ENCODE measurements at places on chromosomes 1 and 21. TPM values are rescaled to one million over a fixed set of nuclear protein-coding genes. Genes with fewer than 3 reads are reported as not detected.

GRCh38 chr1:156495401-156496140 lies 5.0 kb downstream of the MEF2D start:
- peak; percentile 48 for DNase-seq

DNA sequence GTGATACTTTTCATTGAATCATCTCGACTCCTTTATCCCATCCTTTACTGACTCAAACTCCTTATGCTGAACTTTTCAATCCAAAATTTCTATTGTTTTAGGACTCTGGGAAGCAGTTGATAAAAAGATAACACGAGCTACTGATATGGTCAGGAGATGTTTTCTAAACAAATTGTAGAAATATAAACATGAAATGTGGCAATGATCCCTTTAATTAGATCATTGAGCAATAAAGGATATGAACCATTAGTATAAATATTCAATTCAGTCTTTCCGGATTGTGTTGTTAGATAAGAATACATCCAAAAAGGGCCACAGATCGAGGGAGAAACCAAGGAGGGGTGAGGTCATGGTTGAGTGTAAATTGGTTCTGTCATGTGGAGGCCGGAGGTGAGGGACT lies 88.4 kb downstream of the NID1 start:
- DNase-seq = no peak

Gene CAP1
- 548 TPM for total RNA-seq

Gene PRAMEF17
- total RNA-seq = not detected

Gene GJB4
- total RNA-seq = 0.08 TPM

DNA sequence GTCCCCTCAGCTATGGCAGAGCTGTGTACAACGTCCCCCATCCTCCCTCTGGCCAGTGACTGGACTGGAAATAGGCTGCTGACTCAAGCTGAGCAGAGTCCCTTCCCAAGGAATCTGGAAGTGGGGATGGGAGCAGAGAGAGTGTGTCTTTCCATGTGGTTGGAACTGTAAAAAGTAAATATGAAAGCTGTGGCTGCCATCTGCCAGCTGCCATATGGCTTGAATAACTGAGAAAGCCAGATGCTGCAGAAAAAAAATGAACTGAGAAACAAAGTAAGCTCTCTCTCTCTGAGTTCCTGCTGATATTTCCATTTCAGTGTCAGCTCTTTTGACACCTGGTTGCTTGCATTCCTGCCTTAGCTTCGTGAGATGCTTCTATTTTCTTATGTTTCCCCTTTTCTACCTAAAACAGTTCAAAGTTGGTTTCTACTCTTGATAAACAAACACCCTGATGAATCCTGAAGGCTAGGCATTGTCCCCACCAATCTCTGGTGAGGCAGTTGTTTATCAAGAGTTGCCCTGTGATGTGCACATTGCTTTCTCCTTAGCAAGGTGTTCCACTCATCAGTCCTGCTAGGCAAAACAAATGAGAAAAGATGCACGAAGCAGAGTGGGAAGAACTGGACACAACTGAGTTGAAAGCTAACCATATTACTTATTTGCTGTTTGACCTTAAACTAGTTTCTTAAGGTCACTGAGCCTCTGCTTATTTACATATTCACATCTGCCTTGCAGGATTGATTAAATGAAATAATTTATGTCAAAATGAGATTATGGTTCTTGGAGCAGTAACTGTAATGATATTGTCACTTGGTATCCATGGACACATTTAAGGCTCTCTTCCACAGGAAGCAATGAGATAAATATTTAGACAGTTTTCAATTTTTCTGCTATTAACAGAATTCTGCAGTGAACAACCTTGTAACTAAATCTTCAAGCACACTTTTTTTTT lies 16.6 kb upstream of the DR1 start:
- DNase-seq = peak; percentile 38

GRCh38 chr1:244047621-244048255 lies 3.3 kb upstream of the ZBTB18 start:
- DNase-seq = peak; percentile 76

Gene VANGL2
- 10.3 TPM for total RNA-seq

Gene CLCNKA
- 0.42 TPM for total RNA-seq

Gene OR2L8
- not detected for total RNA-seq

GRCh38 chr21:39422527-39423241 lies 22.9 kb downstream of the LCA5L start:
- no peak for DNase-seq

- DNase-seq = no peak
Observed at GRCh38 chr1:208230668-208231529, 13.3 kb downstream of the PLXNA2 start.

Gene MXRA8
- total RNA-seq = 14.0 TPM

GRCh38 chr21:45886610-45887026 lies 95.0 kb upstream of the COL6A1 start:
- DNase-seq = no peak

DNA sequence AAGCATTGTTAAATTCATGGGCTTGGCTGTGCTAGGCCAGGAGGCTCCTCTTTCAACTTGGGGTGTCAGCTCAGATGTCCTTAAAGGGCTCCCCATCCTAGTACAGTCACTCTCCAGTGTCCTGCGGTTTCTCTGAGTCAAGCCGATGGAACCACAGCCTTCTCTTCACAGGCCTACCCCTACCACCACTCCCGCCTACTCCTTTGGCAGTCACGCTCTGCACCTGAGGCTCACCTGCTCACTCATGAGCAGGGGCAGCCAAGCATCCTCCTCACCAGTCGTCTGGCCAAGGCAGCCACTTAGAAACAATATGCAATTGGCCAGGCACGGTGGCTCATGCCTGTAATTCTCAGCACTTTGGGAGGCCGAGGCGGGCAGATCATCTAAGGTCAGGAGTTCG lies 3.6 kb downstream of the ACOT7 start:
- DNase-seq = no peak

Gene SIM2
- 0.07 TPM for total RNA-seq

- DNase-seq = no peak
Observed at GRCh38 chr1:75097654-75098053, 36.5 kb upstream of the LHX8 start.

DNA sequence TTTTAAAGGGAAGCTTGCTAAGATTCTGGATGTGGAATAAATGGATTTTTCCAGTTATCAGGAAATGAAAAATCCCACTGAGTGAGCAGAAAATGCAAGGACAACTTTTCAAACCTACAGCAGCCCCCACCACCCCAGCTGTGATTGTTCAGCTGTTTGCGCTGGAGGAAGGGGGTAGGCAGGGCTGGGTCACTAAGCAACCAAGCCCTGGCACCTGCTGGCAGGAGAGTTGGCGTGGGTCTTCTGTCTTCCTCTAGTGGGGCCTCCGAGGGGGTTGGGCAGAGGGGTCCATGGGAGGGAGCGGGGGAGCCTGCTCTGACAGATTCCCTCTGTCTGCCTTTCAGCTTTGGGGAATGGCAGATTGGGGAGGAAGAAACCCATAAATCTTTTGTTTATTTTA lies 45.3 kb downstream of the EIF2D start:
- DNase-seq = no peak

Gene CYP2J2
- total RNA-seq = 56.8 TPM

- no peak for DNase-seq
Observed at GRCh38 chr1:151476083-151476482, 16.8 kb upstream of the POGZ start.
